Cardiac septum (tissue), 1 donor: ENCODE measurements at places on chromosomes 16 and 17. TPM values are rescaled to one million over a fixed set of nuclear protein-coding genes. Genes with fewer than 3 reads are reported as not detected.

DNA sequence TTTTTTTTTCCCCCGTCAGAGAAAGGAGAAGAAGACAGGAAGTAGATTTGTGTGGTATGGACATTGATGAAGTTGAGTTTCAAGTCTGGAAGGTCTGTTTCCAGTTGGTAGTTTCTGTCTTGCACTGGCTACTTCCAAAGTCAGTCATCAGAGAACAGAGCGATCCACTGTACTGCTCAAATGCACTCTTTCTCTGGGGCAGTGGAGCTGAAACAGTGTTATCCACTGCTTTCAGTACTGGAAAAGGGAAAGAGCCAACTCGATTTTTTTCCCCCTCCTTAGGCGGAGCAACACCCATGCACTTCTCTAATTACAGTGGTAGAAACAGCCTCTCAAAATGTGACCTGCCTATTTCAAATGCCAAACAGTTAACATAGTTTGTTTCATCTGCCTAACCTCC is 7.4 kb downstream of the PRKCA start:
- no peak for DNase-seq

DNA sequence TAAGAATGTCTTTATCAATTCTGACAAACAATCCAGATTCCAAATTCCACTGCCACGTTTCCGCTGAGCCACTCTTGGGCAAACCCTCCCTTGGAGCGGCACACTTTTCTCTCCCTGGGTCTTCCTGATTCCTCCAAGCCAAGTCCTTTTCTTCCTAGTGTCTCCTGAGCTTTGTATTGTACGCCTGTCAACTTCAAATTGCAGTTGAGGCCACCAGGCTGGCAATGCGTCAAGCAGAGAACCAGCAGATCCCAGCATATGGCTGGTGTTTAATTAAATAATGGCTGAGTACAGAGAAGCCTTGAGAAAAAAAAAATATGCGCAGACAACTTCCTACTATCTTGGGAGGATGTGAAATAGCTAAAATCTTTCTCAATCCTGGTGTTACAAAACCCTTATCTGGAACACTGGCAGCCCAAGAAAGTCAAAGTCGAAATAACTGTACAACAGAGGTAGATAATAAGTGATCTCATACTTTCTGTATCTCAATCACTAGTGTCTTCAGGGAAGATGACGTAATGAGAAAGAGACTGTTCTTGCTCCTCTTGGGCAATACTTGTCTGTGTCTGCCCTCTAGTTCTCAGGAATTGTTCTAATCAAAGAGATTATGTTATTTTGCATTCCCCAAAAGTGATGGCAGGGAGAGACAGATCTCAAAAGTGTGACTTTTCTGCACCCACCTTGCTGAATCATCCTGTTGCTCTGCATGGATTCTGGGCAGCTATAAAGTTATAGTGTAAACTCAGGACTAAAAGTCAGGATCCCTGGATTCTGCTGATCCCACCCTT is 15.0 kb downstream of the SMIM36 start:
- no peak for DNase-seq

GRCh38 chr16:57166951-57167350 is 18.9 kb downstream of the PSME3IP1 start:
- no peak for DNase-seq

- DNase-seq, result no peak
Observed at GRCh38 chr16:83513008-83513755, 294.6 kb upstream of the HSBP1 start.

CES5A gene
- not detected for total RNA-seq
